ENCODE measurements at places on chromosomes 3 and 15.

DNA sequence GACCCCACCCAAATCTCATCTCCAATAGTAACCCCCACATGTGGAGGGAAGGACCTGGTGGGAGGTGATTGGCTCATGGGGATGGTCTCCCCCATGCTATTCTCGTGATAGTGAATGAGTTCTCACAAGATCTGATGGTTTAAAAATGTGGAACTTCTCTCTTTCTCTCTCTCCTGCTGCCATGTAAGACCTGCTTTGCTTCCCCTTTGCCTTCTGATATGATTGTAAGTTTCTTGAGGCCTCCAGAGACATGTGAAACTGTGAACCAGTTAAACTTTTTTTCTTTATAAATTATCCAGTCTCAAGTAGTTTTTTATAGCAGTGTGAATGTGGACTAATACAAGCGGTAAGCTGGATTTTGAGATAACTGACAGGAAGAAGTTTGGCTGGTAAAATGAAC, 60.3 kb upstream of the MBNL1 start:
- DNase-seq: no peak

- no peak for DNase-seq
Observed at GRCh38 chr3:183822631-183823030, 2.7 kb downstream of the MAP6D1 start.

- DNase-seq: no peak
Observed at GRCh38 chr3:122690096-122690495, 9.5 kb downstream of the PARP14 start.

DNA sequence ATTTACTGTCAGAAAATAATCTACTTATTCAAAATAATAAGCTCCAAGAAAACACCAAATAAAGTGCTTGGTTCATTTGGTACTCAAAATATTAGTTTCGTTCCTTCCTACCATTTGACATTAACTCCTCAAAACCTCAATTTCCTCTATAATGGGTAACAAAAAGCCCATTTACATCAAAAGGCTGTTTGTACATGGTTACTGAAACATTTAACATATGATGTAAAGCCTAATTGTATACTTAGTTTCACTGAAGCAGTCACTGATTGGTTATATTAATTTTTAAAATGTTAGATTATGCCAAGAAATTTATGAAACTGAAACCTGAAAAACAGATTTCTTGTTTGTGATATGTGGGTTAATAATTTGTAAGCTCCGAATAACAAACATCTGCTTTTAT, 14.7 kb downstream of the XRN1 start:
- no peak for DNase-seq

- DNase-seq: no peak
Observed at GRCh38 chr3:139546772-139547171, 7.2 kb upstream of the RBP1 start.

DNA sequence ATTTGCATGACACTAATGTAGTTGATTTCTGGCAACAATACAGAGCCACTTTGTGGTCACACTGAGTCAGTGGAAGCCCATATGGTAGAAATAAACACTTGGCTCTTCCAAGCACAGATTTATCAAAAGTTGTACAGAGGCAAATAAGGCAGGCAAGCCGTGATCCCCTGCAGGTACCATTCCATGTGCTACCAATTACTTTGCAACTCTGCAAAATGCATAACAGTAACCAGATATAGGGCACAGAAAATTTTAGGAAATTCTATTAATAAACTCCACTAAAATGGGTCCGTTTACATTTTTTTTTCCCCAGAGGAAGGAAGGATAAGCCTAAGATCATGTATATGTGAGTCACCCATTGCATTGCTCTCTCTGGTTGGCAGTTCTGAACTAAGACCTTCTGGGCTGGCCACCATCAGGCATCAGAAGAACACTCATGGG, 103.1 kb upstream of the PTX3 start:
- peak; percentile 58 for DNase-seq

GRCh38 chr3:63932509-63933212, 20.5 kb upstream of the SCAANT1 start:
- DNase-seq: no peak

GRCh38 chr3:172511783-172512762, 11.2 kb downstream of the TNFSF10 start:
- no peak for DNase-seq

DNA sequence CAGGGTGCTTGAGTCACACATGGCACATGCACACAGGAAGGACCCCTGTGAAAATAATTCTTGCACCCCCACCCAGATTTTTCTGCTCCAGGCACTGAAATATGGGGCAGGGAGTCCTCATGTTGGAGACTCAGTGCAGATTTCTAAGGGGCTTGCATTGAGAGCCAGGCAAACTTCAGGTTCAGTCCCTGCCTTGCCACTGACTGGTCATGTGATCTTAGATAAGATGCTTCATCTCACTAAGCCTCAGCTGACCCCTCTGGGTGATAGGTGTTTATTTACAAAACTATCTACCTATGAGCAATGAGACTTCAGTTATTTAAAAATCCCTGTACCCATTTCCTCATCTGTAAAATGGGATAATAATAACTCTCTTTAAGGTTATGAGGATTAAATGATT, 30.1 kb upstream of the C3orf80 start:
- DNase-seq: no peak

DNA sequence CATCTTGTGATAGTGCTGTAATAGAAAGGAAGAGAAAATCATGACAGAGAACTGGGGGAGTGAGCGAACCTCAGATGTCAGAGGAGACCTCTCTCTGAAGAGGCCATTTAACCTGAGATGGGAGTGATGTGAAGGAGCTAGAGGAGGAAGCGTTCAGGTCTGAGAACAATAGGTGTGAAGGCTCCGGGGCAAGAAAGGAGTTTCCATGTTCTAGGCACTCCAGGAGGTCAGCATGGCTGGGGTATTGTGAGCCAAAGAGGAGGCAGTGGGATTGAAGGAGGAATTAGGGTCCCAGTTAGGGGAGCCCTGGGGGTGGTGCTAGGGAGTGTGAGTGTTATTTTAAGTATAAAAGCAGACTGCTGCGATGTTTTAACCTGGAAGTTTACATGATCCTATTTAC, 8.8 kb upstream of the FILIP1L start:
- no peak for DNase-seq

GRCh38 chr3:47259114-47259513, 23.5 kb downstream of the KIF9 start:
- no peak for DNase-seq

DNA sequence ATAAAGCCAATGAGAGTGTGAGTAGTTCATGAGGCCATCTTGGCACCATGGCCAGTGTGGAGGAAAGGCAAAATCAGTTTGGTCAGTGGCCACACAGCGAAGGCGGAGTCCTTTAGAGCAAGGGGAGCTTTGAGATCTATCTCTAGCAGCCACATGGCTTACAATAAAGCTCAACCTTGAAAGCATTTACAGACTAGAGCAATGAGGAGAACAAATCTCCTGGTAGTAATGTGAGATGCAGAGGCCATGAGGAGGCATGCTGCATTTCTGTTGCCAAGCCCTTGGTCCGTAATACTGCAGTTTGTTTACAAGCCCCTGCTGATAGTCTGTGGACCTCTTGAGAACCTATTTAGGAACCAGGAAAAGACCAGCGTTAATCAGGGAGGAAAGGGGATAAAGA, 381.5 kb upstream of the C2CD4B start:
- no peak for DNase-seq

DNA sequence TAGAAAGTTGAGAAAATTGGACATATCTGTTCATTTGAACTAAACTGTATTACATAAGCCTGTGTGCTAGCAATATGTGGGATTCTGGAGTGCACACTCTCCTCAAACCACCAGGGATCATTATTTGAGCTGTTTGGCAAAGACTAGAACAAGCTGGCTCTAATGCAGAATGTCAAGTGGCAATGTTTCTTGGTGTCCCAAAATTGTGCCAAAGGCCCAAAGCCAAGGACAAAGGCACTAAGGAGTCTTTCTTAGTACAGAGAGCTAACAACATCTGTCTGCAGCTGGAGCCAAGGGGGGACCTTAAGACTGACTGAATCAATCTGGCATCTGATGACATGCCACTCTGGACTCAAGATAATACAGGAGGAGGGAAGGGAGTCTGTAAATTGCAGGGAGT, 76.7 kb upstream of the STRIT1 start:
- DNase-seq: no peak

DNA sequence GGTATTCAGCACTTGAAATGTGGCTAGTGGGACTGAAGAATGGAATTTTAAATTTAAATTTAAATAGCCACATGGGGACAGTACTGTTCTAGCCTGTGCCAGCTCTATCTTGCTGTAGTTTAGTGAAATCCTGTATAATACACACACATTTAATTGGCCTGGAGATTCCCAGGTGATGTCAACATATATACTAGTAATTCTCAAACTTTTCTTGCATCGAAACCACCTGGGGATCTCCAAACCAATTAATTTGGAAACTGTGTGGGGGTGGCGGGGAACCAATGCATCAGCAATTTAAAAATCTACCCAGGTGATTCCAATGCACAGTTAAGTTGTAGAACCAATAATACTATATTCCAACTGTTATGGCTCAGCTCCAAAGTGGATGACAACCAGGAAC, 228.9 kb upstream of the MRPL3 start:
- no peak for DNase-seq

GRCh38 chr3:195613468-195614069, 29.8 kb upstream of the APOD start:
- DNase-seq: no peak

DNA sequence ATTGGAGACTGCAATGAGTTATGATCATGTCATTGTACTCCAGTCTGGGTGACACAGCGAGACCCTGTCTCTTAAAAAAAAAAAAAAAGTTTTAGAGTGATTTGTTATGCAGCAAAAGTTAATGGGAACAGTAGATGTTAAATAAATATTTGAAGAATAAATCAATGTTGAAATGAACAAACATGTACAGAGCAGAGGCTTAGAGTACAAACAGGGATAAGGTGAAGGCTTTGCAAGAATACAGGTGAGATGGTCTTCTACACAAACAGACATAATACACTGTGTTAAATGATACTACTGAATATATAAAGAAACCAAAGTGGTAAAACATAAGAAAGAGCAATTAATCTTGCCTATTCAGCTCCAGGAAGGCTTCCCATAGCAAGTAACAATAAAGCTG, 265.4 kb downstream of the CNTN3 start:
- no peak for DNase-seq

GRCh38 chr3:126646674-126647073, 8.2 kb downstream of the TXNRD3 start:
- DNase-seq: no peak

GRCh38 chr3:100213891-100214573, 46.8 kb upstream of the TBC1D23 start:
- DNase-seq: no peak

DNA sequence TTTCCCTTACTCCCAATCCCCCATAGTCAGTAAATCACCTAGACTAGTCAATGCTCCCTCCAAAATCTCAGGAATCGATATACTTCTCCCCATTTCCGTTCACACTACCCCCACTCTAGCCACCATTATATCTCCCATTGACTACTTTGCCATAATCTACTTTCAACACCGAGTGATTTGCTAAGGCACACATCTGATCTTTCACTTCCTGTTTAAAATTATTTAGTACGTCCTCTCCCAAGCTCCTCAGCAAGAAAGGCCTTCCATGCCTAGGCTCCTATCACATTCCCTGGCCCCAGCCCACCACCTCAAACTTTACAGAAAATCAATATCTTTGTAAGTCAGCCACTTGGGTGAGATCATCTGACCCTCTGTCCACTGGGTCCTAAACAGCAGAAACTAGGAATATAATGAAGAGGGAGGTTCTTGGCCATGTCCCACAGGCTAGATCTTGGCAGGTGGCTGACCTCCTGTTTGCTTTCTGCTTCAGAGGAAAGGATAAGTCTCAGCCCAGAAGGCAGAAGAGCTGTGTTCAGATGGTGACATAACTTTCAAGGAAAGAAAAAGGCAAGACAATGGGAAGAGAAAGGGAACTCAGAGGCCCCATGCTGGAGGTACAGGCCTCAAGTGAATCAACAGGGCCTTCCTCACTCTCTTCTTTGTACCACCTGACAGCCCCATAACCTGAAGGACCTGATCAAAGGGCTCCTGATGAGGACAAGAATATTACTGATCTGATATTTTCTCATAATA, 103.0 kb downstream of the RPL22L1 start:
- no peak for DNase-seq

DNA sequence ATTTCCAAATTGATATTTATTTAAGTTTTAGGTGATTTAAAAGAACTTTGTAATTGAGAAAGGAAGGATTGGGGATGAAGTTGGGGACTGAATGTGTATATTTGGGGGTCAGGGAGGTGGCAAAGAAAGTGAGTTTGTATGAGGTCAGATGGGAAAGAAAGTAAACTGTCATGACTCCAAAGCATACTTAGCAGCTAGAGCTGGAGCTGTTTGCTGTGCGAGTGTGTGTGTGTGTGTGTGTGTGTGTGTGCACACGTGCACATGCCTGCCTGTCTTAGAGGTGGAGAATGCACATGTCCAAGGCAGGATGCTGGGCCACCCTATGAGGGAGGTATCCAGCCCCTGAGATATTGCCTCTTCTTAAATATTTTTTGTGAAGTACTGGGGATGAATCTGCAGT, 21.0 kb downstream of the BOC start:
- no peak for DNase-seq

- no peak for DNase-seq
Observed at GRCh38 chr15:69072906-69073305, 58.4 kb downstream of the NOX5 start.

DNA sequence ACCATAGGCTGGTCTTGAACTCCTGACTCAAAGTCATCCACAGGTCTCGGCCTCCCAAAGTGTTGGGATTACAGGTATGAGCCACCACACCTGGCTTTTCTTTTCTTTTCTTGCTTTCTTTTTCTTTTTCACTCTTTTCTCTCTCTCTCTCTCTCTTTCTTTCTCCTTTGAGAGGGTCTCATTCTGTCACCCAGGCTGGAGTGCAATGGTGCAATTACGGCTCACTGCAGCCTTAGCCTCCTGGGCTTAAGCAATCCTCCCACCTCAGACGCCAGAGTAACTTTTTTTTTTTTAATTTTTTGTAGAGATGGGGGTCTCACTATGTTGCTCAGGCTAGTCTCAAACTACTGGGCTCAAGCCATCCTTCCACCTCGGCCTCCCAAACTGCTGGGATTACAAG, 133.1 kb upstream of the UBE2E1 start:
- no peak for DNase-seq

DNA sequence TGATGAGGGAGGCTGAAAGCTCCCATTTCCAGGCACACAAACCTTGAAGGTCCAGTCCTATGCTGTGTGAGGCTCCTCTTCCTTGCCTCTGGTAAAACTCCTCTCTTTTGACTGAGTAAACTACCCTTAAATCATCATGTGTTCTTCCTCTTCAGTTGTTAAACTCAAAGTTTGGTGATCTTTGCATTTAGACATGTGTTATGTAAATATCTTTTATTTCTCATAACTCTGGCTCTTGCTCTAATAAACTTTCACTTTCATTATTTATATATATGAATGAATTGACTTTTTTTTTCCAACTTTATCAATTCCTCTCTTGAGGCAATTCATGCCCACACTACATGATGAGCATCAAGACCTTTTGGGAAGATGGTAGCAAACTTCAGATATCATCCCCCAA, 26.6 kb downstream of the SUCNR1 start:
- DNase-seq: no peak

Measured in AG04450 (cell line).